ENCODE measurements at places on chromosomes 4 and X.
A peak's percentile ranks its signal among the peaks of the same experiment; 100 is the strongest.

GRCh38 chr4:10023050-10023419, 1.7 kb upstream of the SLC2A9 start:
- no peak for DNase-seq

- DNase-seq, result peak; percentile 0
Observed at GRCh38 chr4:14254252-14254651, 626.7 kb upstream of the BOD1L1 start.

DNA sequence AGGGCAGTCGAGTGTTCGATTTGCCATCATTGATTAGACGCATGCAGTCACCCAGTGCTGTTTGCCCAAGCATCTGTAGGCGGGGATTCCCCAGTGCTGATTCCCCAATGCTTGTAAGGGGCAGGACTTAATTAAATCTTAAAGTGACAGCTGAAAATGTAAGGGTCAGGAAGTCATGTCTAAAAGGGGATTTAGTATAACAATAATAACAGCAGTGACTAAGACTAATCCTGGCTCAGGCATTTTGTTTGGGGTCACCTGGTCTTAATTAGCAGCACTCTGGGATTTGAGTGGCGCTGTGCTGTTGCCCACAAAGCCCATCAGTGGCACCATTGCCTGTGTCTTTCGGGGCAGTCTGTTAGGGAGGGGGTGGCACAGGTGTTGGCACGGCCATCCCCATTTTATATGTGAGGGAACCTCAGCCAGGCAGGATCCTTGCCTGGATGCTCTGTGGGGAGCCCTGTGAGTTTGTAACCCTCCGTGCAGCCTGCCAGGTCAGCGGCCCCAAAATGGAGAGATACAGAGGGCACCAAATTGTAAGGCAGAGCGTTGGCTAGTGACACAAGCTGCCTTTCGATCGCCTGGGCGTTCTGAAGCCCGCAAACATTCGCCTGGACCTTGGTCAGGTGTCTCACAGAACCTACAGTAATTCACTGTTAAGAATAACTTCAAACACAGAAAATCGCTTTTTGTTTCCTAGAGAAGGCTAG, 146.7 kb downstream of the TBL1X start:
- no peak for DNase-seq

DNA sequence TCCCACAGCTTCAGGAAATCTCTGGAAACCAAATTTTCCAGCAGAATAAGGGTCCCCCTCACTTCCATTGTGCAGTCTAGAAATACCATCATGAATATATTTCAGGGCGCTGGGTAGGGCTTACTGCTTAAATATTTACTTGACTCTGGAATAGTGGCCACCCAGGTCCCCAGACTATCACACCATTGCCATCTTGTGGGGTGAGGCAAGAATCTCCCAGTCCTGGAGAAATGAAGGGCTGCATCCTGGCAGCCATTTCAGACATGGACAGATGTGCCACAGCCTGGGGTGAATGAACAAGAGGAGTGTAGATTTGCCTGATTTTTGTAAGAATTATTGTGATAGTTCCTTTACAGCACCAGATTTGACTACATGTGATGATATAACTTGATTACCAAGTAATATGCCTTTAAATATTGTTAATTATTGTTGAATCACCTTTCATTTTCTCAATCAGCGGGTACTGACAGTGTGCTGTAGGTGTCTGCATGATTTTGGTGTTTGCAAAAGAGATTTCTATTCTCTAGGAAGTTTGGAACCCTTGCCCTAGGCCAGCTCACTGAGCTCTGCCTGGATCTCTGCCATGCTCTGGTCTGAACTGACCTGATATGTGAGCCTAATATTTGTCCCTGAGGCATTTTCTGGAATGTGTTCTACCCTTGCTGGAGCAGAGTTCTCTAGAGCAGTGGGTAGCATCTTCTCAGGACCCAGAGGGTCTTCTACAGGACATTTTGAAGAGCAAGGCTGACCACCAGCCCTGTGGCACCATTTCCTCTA, 183.4 kb downstream of the KIT start:
- DNase-seq, result no peak

DNA sequence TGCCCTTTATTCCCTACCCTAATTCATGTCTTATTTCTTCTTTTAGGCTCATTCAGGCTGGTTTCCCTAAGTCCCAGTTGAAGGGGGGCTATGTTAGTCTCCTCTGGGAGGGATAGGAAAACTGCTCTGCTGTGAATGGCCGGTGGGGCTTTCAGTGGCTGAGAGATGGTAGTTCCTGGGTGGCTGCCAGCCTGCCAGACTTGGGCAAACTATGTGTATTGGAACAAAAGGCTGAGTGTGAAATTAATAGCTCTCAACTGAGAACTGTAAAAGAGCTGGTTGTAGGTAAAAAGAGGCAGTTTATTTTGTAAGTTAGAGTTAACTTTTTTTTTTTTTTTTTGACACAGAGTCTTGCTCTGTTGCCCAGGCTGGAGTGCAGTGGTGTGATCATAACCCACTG, 28.8 kb downstream of the ARHGAP10 start:
- no peak for DNase-seq

DNA sequence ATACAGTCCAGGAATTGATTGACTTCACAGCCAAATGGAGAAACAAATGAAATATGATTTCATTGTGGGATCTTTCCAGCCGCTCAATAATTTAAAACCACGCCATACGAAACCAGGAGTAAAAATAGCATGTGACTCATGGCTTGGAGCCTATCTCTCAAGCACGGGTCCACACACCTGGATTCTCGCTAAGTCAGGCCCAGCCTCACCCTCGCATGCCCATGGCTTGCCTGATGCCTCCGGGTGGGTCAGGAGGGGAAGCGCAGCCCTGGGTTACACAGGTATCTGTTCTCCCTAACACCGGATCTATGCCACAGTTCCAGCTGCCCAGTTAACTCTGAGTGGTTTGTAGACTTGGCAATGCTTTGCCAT, 5.6 kb upstream of the ABLIM2 start:
- DNase-seq, result no peak

DNA sequence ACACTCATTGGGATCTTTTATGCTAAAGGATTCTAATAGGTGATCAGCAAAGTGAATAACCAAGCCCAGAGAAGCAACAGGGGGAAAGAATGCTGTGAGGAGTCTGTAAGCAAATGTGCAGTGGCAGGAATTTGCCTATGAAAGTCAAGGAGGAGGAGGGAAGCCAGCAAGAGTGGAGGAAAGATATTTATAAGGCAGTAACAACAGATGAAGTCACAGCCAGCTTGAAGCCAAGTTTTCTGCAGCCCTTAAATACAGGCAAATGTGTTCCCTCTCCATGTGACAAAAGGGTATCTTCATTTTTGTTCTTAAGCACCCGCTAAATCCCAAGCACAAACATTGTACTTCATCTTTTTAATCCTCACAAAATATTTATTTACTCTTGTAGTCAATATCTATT, 275.0 kb upstream of the CLNK start:
- no peak for DNase-seq

DNA sequence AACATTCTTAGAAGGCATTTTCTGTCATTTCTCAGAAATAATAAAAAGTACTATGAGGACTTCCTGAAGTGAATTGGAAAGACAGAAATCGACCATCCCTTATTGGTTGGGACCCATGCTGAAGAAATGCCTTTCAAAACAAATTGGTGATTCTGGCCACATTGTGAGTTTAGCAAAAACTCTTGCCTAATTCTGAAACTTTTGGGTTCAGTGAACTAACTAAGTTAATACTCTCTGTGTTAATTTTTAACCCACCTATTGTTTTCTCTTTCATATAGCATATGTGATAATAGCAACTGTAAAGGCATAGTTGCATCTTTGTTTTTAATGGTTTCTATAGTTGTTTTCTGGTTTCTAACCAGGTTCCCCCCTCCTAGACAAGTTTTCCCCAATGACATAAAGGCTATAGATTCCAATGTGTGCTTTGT, 129.3 kb upstream of the FAT1 start:
- DNase-seq, result no peak

DNA sequence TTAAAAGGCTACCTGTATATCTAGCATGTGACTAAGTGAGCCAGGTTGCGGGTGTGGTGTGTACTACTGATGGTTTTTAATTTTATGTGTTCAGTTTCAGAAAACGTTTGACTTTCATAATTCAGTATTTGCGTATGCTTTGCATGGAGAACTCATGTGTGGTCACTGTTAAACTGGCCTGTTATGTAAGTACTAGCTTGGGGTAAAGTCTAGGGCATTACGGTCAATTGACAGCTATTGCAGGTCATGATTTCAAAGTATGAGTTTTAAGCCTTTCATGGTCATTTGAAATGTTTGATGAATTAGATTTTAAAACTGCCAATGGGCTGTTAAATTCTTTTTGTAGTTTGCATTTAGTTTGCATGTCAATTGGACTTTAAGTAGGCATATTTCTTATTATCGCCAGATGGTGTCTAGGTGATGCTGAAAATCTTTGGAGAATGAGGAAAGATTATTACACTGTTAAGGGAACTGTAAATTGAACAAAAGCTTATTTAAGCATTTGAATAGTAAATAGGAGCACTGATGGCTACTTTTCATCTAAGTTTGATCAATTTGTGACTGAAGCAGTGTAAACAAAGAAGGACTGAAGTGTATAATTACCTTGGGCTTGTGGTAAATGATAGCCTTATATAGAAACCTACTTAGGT, 563.4 kb downstream of the DACH2 start:
- DNase-seq, result no peak

GRCh38 chrX:6446582-6446981, 88.3 kb downstream of the VCX3A start:
- no peak for DNase-seq

DNA sequence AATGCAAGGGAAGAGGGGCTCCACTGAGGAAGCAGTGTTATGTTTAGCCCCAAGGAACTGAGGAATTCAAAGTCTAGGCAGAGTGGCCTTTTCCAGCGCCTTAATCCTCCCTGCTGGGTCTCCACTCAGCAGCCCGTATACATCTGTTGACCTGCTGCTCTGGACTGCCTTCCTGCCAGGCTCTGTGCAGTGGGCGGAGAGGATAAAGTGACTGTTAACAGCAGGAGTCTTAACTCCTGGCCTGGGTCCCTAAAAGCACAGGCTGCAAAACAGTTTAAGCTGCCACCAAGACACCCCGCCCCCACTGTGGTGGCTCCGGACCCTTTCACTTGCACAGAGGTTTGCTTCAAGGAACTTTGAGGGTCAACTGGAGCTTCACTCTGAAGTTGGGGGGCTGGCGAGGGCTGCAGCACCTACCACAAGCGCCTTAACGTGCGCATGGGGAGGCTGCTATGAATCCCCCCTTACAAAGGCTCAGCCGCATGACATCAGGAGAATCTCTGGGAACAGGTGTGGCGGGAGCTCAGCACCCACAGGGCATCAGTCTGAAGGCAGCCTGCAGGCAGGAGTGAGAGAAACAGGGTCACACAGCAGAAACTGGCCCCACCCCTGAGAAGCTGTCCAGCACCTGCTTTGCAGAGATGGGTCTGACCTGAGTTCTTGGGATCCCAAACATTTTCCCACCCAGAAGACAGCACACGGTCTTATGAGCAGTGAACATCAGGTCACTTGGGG, 358.2 kb upstream of the GATB start:
- no peak for DNase-seq

DNA sequence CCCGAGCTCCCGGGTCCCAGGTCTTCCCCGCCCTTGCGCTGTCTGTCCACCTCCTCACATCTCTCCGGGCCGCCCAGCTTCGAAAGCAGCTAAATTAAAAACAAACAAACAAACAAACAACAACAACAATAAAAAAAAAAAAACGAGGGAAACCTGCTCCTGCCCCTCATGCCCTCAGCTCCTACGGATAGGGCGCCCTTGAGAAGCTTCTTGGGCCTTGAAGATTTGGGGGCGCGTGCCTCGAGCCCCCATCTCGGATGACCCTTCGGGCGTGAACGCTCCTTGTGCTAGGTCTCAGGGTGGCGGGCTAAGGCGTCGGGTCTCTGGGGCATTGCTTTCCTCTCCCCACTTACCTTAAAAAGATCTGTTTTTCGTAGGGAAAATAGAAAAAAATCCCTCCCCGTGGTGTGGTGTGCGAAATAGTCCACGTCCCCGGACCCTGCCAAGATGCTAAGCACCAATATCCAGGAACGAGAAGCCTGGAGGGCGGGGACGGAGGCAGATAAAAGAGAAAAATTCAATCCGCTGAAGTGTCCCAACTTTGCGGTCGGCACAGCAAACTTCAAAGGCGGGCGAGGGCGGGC, 603 bp downstream of the NDNF start:
- no peak for DNase-seq

DNA sequence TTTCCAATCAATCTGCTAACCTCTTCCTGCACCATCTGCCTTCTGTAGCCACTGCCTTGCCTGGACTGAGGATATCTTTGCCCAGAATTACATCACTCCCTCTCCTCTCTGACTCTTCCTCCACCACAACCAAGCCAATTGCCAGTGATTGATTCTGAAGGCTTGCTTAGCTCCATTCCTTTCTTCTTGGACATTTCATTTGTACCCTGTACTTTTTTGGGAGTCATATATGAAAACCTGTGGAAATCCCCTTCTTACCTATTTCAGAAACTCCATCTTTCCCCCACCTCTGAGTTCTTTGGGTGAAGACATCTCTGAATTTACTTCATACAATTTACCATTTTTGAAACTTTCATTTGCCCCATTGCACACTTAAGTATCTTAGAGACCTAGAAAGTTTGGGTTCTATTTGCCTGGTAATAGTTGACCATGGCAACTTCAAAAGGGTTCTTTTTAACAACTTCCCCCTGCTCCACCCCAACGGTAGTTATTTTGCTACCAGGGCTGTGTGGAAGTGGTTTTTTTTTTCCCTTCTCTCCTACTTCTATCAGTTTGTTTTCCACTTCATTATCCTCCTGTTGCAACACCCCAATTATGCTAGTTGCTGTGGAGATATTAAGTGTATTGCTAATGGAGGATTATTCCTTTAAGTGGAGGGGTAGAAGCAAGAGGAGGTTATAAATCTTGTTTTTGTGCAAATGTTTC, 14.3 kb downstream of the SGMS2 start:
- DNase-seq, result no peak

- no peak for DNase-seq
Observed at GRCh38 chr4:169773889-169774288, 16.1 kb upstream of the HPF1 start.

GRCh38 chrX:43469391-43470054, 186.6 kb upstream of the MAOA start:
- no peak for DNase-seq

DNA sequence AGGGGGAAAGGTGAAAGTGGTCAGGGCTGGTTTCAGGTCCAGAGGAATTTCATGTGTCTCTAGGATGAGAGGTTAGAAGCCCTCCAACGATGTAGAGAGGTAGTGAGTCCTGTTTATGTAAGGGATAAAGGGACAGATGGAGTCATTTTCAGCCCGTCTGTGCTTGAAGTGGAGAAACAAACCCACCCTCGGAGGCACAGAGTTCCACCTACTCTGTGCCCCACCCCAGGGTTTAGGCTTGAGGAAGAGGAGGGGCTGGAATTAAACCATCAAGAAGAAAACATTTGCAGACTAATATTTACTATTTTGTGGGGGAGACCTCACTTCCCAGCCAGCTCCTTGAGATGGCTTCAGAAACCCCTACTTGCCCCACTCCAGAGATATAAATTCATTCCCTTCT, 868 bp upstream of the GNL3L start:
- DNase-seq, result no peak

DNA sequence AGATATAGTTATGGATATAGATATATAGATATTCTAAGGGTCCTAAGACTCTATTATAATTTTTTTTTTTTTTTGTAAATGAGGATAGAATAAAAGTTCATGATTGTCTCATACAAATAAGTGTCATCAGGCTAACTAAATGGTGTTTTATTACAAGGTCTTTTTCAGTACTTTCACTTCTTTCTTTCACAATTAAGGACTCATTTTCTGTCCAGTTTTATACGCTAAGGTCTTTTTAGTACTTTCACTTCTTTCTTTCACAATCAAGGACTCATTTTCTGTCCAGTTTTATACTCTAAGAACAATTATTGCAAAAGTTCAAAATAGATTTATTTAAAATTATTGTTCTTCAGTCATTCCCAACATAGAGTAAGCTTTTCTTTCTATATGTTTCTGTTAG, 32.7 kb downstream of the RUFY3 start:
- DNase-seq, result no peak

GRCh38 chr4:147049946-147050345, 104.3 kb upstream of the TTC29 start:
- no peak for DNase-seq

Data from stimulated activated CD8-positive, alpha-beta memory T cell treated with anti-CD3 and anti-CD28 coated beads, Interleukin-4, amount 100 ng/mL, for 24 hours (primary cell).